Activated naive CD8-positive, alpha-beta T cell treated with anti-CD3 and anti-CD28 coated beads, Interleukin-2, amount 50 U/mL, for 16 hours (primary cell): ENCODE measurements at places on chromosomes 7 and 10.

GRCh38 chr10:19946791-19947190 is 130.6 kb downstream of the PLXDC2 start:
- no peak for DNase-seq

DNA sequence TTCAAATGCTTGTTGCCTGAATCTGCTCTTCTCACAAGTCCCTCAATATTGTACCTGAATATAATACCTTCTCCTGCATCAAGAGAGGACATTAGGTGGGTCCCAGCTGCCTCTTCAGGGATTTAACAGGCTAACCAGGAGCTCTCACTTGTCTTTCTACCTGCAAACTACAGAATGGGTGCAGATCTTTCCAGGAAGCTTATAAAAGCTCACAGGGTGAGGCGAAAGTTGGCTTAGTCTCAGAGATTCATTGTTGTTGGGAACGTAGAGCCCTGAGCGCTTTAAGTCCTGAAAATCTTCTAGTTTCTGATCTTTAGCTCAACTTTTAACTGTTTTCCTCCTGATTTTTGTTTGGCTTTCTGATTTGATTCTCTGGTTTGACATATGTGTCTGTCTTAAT is 25.0 kb downstream of the PLAU start:
- no peak for DNase-seq

DNA sequence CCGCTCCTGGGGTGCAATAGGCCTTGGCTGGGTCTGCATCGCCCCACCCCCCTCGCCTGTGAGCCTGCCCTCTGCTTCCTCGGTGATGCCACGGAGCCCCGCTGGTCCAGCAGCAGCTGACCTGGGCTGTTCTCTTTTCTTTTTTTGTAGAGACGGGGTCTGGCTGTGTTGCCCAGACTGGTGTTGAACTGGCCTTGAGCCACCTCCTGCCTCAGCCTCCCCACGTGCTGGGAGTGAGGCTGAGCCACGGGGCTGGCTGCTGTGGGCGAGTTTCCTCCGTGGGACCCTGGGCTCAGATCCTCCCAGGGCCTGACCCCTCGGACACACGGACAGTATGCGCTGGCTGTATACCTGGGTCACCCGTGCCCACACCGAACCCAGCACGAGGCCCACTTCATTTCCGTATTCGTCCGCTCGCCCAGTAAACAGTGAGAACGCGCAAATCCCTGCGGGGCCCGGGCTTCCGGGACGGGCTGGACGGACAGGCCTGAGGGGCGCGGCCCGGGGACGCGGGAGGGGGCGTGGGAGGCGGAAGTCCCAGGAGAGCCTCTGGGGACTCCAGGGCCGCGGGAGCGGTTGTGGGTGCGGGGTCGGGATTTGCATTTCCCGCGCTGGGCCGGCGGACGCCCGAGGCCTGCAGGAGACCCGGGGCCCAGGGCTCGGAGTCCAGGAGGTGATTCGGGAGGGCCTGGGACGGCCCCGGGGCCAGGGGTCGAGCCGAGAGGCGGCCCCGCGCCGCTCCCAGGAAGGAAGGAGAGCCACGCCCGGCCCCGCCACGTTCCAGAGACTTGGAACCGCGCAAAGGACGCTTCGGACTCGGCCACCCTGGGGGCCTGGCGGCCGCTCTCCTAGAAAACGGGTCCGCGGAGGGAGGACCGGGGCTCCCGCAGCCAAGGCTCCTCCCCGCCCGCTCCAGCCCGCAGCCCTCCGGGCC is 57.7 kb upstream of the DNAJB6 start:
- no peak for DNase-seq

- peak; percentile 14 for DNase-seq
These were observed 164.4 kb downstream of the GLRX3 start for GRCh38 chr10:130300608-130301020.

DNA sequence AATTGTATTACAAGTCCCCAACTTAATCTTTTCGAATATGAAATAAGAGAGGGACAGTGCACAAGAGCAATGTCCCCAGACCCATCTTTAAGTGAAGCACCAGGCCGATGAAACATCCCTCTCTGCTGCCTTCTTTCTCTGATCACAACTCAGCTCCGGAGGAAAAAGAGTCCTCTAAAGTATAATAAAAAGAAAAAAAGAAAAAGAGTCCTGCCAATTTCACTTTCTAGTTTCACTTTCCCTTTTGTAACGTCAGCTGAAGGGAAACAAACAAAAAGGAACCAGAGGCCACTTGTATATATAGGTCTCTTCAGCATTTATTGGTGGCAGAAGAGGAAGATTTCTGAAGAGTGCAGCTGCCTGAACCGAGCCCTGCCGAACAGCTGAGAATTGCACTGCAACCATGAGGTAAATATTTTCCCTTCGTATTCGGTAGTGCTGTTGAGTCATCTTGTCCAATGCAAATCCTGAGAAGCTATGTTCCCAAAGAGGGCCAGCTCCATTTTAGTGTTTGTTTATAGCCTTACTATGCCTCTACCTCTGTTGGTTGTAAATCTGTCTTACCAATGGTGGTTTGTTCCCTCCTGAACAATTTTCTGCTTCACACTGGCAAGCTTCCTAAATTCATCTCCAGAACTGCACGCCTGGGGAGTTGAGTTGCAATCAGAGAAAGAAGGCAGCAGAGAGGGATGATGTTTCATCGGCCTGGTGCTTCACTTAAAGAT is at the start of gene IFIT2:
Gene IFIT2, plus strand, starts transcription at position 326 of the 725 bp plus-strand sequence. Its CDS starts 78 bp downstream, at position 404.
- no peak for DNase-seq

GRCh38 chr10:47230482-47230881 is 69.5 kb upstream of the GDF10 start:
- no peak for DNase-seq

DNA sequence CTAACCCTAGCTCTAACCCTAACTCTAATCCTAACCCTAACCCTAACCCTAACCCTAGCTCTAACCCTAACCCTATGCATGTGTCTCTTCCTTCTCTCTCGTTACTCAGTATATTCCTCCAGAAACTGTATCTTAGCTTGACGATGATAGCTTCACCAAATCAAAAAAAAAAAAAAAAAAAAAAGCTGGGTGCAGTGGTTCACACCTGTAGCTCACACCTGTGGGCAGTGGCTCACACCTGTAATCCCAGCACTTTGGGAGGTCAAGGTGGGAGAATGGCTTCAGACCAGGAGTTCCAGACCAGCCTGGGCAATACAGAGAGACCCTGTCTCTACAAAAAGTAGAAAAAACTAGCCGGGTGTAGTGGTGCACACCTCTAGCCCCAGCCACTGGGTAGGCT is 414.0 kb downstream of the GATA3 start:
- DNase-seq, result no peak

DNA sequence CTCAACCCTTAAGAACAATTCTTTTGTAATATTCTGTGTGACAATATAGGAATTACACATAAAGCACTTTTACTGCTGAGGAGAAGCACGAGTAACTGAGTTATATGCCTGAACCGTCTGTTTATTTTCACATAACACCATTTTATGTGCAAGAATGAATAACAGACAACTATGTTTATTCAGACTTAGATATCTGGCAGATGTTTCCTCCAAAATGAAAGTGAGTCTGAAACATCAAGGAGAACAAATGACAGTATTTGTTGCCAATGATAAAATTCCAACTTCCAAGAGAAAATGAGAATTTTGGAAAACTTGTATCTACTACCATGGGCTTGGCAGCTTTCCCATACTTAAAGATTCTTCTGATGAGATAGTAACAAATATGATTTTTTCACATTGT is 51.4 kb downstream of the DNMBP start:
- no peak for DNase-seq

GRCh38 chr7:68604541-68604940 is 993.7 kb upstream of the AUTS2 start:
- DNase-seq, result no peak

- DNase-seq, result no peak
These were observed 6.7 kb upstream of the PAXIP1 start for GRCh38 chr7:155009570-155010157.

DNA sequence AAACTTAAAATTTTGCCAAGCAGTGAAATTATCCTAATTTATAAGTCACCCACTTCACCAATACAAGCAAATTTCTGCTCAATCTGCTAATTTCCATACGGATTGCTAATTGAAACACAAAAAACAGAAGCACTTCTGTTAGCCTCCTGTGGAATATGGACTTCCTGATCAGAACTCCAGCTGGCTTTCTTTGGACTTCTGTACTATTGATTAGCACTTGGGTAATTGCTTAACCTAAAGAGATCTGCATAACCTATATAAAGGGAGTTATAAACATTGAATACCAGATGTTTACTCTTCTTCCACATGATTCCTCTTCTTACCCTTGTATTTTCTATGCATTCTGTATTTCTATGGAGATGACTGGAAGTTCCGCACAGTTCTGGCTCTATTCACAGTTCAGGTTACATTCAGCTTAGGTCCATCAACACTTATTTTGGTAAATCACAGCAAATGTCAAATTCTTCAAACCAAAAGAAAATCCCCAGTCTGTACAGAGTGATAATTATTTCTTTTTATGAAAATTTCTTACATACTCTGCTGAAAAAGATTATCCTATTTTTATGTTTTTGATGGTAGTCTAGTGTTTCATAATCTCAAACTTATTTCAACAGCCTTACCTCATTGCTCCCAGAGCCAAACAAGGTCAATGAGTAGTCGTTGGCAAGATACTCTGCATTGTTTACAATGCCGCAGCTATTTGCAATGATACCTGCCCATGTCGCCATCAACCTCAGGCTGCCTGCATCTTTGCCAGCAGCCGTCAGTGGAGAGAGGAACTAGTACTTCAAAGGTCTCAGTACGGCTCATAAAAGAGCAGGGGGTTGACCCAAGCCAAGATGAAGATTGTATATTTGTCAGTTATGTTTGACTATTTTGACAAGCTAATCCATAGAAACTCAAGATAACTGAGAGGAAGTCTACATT is 225.6 kb downstream of the AHR start:
- DNase-seq, result no peak

GRCh38 chr7:140829720-140830119 is 95.0 kb downstream of the BRAF start:
- no peak for DNase-seq

DNA sequence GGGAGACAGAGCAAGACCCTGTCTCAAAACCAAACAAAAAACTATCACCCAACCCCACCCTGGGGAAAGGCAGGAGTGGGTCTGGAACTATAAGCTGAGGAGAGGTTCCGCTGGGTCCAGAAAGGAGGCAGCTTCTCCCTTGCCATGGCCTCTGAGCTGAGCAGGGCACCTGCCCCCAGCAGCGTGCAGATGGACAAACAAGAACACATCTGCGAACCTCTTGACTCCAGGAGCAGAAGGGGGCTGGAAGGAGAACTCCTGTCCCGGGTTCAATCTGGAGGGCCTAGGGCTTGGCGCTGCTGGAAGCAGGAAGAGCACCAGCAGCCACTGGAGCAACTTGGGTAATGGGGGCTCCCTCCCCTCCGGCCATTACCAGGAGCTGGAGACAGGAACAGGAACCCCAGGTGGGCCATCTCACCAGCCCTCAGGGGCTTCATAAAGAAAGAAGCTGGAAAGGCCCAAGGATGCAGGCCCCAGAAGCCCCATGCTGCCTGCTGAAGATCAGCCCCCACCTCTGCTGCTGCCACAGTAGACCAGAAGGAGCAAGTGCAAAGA is 19.0 kb upstream of the PPIF start:
- no peak for DNase-seq

DNA sequence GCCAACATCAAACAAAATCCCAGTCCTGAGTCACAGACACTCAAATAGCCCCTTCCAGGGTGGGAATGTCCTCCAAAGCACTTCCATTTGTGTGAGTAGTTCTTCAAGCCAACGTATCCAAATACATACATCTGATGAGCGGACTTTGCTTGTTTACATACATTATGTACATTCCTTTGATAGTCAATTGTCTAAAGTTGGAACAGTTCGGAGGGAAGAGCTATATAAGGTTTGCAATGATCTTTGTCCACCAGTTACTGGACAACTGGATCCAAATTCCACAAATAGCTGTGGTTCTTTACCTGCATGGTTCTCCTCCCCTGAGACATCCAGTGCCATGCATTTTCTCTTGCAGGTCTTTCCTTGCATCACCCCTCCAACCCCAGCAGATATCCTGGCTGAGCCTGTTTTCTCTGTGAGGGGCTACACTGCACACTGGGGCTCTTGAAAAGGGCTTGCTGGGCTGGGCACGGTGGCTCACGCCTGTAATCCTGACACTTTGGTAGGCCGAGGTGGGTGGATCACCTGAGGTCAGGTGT is 4.7 kb upstream of the MGMT start:
- DNase-seq, result no peak

- no peak for DNase-seq
These were observed 50.8 kb upstream of the KLF6 start for GRCh38 chr10:3835770-3836169.

DNA sequence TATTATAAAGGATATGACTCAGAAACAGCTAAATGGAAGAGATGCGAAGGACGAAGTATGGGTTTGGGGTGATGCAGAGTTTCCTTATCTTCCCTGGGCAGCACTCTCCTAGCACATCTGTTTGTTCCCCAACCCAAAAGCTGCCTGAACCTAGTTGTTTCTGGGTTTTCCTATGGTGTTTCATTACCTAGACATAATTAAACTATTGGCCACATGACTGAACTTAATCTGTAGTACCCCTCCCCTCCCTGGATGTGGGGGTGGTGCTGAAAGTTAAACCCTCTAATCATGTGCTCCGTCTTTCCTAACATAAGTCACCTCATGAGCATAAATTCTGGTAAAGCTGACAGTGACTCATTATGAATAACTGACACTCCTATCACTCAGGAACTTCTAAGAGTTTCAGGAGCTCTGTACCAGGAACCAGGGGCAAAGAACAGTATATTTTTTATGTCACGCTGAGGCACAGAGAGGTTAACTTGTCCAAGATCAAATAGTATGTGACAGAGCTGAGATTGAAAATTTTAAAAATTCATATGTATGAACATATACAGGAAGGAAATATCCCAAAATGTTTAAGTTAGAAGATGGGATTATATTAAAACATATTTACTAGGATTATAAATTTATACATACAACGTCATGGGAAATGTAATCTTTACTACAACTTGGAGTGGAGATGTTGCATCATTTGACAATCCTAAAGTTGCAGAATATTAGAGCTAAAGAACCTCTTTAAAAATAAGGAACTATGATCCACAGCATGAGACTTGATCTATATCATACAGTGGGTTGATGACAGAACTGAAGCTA is 4.8 kb downstream of the STRIP2 start:
- no peak for DNase-seq

DNA sequence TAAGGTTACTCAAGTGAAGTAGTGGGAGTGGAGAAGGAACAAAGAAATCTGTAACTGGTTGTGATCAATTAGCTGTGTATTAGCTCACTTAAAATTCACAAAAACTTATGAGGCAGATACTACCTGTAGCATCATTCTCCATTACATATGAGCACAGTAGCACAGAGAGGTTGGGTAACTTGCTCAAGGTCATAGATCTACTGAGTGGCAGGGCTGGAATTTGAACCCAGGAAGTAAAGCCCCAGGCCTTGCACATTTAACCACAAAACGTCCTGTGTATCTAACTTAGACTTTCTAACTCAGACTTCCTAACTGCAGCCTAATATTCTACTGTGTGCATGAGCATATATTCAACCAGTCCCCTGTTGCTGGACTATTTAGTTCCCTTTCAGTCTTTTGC is 5.6 kb upstream of the SLF2 start:
- DNase-seq, result no peak

DNA sequence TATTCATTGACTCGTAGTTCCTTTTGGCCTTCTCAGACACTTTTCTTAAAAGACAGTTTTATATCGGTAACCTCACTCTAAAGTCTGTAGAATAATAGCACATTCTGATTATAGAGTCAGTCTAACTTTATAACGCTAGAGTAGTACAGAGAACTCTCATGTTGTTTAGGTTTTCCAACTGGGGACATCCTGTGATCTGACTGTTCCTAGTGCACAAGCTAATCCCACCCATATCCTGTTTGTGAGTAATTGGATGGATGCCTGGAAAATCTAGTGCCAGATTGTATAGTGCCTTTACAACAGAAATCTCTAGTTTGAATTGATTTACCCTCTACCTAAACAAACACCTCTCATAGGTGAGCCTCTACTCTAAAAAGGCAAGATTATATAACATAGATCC is 107.4 kb downstream of the ZEB1 start:
- DNase-seq, result no peak
